ENCODE measurements at places on chromosomes 4 and X. TPM values are rescaled to one million over a fixed set of nuclear protein-coding genes. Genes with fewer than 3 reads are reported as not detected.

CXorf58 gene
- not detected for total RNA-seq

MAGEA8 gene
- total RNA-seq = not detected

EFHC2 gene
- 0.50 TPM for total RNA-seq

IL1RAPL1 gene
- total RNA-seq = 11.5 TPM

FAM47A gene
- not detected for total RNA-seq

UGT2A1 gene
- total RNA-seq = not detected

TRPC5OS gene
- total RNA-seq = not detected

ARAP2 gene
- 9.9 TPM for total RNA-seq

VCX3A gene
- total RNA-seq = not detected

CXorf49 gene
- total RNA-seq = not detected

CENPC gene
- 12.4 TPM for total RNA-seq

CENPVL1 gene
- not detected for total RNA-seq

GYG2 gene
- 2.4 TPM for total RNA-seq

NPY5R gene
- not detected for total RNA-seq

HTT-AS gene
- not detected for total RNA-seq

Measured in uterine smooth muscle cell (primary cell).